NCI-H774 (cell line): ENCODE measurements at places on chromosomes 3 and 15.

DNA sequence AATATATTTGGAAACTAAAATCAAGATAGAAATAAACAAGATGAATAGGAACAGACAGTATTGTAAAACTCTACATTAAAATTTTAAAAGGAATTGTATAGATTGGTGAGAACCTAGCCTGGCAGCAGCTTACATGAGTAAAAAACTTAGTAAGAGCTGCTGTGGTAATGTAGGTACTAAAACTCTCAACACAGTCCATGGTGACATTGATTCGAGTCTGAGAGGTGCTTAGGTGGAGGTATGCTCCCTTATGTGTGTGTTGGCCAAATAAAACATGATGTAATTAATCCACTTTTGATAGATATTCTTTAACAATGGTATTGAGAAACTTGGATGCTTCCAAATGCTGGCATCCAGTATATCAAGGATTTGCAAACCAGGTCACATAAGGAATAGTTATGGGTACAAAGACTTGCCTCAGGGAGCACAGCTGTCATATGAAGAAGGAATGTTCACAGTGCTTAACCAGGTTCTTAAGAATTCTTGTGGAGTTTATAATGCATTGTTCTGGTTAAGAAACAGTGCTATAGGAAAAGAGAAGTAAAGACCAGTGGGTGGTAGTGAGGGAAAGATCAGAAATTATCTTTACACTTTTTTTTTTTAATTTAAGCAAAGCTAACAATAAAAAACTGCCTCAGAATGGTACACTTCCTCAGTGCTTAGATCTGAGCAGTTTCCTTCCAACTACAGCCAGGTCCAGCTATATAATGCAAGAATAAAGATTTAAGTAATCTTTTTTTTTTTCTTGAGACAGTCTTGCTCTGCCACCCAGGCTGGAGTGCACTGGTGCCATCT, 24.6 kb upstream of the IL20RB start:
- DNase-seq, result no peak

DNA sequence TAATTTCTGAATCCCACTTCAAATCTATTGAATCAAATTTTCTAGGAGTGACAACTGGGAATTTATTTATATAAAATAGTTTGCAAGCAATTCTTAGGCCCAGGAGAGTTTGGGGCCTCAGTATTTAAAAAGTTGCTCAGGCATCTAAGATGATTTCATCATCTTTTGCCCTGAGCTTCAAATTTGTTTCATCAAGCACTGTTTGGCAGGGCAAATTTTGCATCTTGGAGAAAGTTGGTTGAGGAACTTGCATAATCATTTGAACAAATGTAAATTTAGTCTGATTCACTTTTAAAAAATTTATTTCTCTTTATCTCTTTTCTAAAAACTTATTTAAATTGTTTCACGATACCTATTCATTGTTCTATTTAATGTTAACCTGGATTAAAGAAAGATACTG, 702.8 kb downstream of the SI start:
- no peak for DNase-seq

DNA sequence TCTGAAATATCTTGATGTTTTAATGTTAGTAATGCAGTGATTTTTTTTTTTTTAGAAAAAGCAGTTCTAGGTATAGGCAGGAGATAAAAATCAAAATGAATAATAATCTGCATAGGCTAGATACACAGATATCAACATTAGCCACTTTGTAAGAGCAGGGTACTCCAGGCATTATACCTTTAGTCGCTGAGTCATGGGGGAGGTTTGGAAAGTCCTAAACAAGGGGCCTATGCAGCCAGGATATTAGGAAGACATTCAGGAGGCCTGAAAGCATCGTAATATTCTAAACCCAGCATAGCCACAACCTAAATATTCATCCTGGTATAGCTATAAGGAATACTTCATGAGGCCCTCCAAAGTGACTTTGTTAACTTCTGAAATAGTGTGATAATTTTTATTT, 258.1 kb upstream of the NECTIN3 start:
- DNase-seq, result no peak

DNA sequence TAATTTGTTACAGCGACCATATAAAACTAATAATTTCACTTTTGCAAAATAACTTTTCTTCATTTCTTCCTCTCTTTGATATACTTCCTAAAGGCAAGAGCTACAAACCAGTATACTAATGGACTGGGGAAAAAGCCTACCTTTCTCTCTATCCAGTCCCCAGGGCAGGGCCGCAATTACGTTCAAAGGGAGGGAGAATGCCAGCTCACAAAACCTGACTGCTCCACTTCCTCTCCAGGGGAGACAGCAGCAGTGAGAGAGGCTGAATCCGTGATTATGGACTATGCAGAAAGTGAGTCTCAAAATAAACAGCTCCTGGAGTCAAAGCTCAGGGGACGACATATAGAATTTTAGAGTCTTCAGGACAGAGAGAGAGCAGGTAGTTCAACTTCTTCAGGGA, 126.9 kb upstream of the HES1 start:
- DNase-seq, result peak; percentile 14

- DNase-seq, result peak; percentile 31
These were observed 9.2 kb upstream of the RFC4 start for GRCh38 chr3:186815435-186815834.

DNA sequence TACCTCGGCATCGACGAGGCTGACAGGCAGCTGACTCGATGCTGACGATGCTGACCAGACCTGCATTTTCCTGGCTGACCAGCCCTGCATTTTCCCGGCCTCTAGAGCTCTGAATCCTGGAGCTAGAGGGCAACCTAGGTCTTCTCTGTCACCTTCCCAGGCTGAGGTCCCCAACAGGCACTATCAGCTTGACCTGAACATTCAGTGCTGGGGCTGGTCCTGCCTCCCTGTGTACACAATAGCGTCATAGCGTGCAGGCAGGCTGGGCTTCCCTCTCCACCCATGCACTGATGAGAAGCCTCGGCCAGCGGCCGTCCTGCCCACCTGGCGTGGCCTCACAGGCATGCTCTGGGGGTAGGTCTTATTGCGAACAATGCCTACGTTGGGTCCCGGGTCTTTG, 62.3 kb upstream of the SNRPA1 start:
- no peak for DNase-seq

DNA sequence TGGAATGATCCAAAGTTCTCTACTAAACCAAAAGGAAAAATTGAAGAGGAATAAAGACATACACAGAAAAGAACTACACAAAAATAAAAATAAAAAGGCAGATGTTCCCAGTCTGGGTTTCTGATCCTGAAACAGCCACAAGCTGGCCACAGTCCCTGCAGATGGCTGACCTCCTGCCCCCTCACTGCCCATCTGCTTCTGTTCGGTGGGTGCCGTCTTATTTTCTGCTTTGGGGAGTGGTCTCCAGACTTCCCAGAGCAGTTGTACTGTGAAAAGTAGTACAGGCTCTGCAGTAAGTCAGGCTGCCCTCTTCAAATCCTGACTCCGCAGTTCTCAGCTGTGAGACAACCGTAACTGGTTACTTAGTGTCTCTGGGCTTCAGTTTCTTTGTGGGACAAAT, 94.5 kb downstream of the ARNT2 start:
- DNase-seq, result no peak

GRCh38 chr3:142053835-142054234, 95.5 kb downstream of the TFDP2 start:
- no peak for DNase-seq

GRCh38 chr3:72041511-72041910, 256.6 kb upstream of the PROK2 start:
- DNase-seq, result no peak
